ENCODE measurements at places on chromosomes 6 and 20. TPM values are rescaled to one million over a fixed set of nuclear protein-coding genes. Genes with fewer than 3 reads are reported as not detected.

GRCh38 chr6:109465772-109466171 lies 10.2 kb upstream of the MICAL1 start:
- DNase-seq, result no peak

TMEM14B gene
- polyA plus RNA-seq, result 111 TPM

ABHD16B gene
- not detected for polyA plus RNA-seq

LY6G6D gene
- not detected for polyA plus RNA-seq

- no peak for DNase-seq
Observed at GRCh38 chr6:69392745-69393144, 404.1 kb downstream of the LMBRD1 start.

FUT9 gene
- polyA plus RNA-seq, result 7.8 TPM

GRCh38 chr20:23132930-23133559 lies 46.9 kb upstream of the CD93 start:
- DNase-seq, result no peak

DNA sequence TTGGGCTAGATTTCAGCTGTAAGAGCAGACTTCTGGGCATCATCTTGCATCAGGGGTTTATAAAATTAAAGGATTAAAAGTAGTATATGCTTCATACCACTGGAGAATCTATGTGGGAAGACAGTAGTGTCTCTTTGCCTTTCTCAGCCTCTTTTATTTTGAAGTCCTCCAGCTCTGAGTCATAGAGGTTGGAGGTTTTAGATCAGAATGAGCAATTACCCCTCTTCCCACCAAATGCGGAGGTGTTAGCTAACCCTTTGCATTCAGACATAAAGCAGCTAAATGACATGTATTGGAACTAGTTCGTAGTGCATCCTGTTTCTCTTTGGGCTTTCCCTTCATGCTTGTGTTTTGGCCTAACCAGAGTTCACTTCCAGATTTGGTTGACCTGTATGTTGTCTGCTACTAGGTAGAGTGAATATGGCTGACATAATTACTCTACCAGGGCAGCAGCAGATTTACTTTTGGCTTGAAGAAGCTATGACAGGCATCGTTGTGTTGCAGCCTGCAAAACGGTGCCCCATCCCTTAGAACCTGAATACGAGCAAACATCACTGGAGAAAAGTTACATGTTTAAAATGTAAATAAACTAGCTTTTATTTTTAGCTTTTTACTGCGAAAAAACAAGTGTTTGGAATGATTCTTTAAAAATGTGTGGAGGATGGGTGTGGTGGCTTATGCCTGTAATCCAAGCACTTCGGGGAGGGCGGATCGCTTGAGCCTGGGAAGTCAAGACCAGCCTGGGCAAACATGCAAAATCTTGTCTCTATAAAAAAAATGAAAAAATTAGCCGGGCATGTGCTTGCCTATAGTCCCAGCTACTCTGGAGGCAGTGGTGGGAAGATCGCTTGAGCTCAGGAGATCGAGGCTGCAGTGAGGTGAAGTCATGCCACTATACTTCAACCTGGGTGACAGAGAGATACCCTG lies 82.2 kb downstream of the MYO6 start:
- no peak for DNase-seq

DNA sequence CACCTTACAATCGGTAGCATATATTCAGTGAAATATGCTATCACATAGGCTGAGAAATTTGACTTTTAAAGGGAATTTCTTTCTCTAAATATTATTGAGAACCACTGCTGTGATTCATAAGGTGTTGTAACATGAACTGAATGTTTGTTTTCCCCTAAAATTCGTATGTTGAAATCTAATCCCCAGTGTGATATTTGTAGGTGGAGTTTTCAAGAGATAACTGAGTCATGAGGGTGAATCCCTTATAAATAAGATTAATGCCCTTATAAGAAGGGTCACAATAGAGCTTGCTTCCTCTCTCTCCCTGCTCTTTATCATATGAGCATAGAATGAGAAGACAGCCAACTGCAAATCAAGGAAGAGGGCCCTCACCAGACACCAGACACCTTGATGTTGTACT lies 64.8 kb downstream of the LMBRD1 start:
- no peak for DNase-seq

DNA sequence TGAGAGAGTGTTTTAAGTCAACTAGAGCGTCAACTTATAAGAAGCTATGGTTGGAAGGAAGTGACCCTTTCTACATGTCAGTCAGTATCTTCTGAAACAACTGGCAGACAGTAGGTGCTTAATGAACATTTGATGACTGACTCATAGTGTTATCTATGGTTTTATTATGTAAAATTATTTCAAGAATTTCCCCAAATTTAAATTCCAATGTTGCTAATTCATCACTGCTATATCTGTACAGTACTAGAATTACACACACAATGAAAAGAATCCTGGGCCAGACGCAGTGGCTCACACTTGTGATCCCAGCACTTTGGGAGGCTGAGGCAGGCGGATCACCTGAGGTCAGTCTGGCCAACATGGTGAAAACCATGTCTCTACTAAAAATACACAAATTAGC lies 721.4 kb upstream of the FLRT3 start:
- DNase-seq, result no peak

DNA sequence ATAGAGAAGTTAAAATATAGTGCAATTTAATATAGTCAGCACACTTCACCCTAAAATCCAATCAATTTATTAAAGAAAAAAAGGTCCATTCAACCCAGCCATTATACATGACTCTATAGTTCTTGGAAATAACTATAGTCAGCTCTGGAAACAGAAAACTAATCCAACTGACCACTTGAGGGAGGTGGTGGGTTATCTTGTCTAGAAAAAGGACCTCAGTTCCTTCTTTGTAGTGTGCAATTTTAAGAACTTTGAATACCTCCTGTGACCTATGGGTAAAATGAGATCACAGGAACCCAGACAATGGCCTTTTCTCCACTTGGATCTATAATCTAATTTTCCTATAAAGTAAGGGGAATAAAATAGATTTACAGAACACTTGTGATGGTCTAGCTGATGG lies 163.6 kb upstream of the CENPW start:
- DNase-seq, result peak; percentile 49

DNA sequence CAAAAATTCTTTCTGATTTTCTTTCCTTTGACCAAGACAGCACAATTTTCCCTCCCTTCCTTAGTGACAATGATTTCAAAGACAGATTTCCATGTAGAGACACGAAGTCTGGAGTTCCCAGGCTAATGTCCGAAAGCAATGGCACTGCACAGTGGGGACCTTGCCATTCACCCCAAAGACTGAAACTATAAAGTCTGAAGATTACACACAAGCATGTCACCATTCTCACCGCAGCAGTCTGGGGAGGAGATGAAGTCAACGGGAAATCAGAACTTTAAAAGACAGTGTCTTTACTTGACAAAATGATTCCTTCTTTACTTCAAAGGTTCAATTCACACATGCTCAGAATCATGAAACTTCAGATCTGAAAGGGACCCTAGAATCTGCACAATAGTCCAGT lies 8.3 kb downstream of the B4GALT5 start:
- DNase-seq, result no peak

PDE7B gene
- 8.0 TPM for polyA plus RNA-seq

DNA sequence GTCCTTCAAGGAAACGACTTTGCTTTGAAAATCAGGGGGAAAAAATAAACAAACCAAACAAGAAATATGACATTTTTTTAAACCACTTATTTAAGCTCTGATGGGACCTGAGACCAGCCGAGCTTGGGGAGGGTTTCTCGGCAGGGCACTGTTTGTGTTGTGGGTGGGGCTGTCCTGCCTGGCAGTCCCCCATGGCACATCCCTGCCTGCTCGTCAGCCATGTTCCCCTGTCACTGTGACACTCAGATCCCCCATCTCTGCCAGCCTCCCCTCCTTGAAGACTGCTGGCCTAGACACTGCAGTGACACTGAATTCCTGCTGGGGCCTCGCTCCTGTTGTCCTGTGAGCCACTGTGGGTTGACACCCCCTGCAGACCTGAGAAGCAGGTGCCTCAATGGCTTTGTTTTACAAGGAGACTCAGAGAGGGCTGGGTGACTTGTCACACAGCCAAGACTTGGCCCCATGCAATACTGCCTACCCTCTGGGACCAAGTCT lies 95.1 kb upstream of the PTPN1 start:
- DNase-seq, result no peak

CST1 gene
- polyA plus RNA-seq, result not detected

DNA sequence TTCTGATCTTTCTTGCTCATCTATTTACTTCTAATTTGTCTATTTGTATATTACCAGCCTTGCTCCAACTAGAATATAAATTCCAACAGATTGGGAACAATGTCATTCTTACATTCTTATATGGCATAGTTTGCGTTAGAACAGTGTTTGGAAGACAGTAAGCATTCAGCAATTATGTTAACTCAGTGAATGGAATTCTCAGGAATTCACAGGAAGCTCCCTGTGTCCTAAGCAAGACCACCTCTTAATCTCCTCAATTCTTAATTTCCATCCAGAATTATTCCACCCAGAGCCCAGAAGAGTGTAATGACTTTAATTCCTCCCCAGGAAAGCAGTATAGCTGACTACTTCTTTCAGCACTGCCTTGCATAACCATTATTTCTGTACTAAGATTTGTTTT lies 18.2 kb upstream of the HS3ST5 start:
- no peak for DNase-seq

GRCh38 chr20:19937651-19938420 lies 79.3 kb upstream of the NAA20 start:
- no peak for DNase-seq

DNA sequence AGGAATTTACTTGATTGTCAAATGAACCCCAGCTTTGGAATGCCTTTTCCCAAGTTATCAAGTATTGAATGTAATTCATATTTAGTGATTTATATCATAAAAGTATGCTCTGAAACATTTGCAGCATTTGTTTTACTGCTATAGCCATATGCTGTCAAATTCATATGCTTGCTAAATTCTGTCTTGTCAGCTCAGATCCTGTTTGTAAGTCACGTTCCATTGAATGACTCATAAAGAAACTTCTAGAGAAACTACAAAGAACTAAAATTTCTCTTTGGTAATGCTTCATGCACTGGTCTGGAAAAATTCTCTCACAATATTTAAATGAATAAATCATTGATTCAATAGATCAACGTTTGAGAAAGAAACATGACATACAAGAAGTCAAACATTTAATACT lies 445.9 kb downstream of the PHF3 start:
- DNase-seq, result no peak

GRCh38 chr6:106746652-106747051 lies 117.3 kb downstream of the QRSL1 start:
- DNase-seq, result no peak

DNA sequence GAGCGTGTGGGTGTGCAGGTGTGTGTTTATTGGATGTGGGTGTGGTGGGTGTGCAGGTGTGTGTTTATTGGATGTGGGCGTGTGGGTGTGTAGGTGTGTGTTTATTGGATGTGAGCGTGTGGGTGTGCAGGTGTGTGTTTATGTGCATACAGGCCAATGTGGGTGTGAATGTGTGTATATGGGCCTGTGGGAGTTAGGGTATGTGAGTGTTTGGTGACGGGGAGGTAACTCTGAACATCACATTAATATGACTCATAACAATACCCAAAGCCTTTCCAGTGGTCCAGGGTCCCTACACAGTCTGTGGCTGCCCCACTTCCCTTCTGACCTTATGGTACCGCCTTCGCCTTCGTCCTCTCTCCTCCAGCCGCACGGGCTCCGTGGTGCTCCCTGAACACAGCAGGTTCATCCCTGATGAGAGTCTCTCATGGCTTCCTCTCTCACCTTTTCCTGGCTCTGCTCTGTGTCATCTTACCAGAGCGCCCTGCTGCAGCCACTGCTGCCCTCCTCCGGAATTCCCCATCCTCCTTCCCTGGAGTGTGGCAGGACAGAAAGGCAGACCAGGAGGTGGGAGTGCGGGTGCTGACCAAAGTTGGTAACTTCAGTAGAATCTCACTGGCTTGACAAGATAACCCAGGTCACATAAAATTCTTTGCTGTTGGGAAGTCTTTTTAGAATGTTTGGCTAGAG lies 80.0 kb downstream of the SLC2A10 start:
- no peak for DNase-seq
